ENCODE measurements at places on chromosomes 7 and 10.

- no peaks in the 10 kb centered on the region for H3K27me3 ChIP-seq
- peaks cover 6% of the 10 kb centered on the region for H3K36me3 ChIP-seq
- no peak for DNase-seq
These were observed 151.6 kb downstream of the SND1 start for GRCh38 chr7:127803626-127804025.

- peak overlapping the region; percentile 97 for H3K27ac ChIP-seq
- H3K4me3 ChIP-seq: no peak overlapping the region
- peaks cover 98% of the 10 kb centered on the region for H3K4me1 ChIP-seq
- H3K36me3 ChIP-seq: peaks cover 6% of the 10 kb centered on the region
- no peaks in the 10 kb centered on the region for H3K27me3 ChIP-seq
- DNase-seq: no peak
These were observed 28.6 kb downstream of the EEPD1 start for GRCh38 chr7:36181668-36182067.

GRCh38 chr7:90269163-90269562 lies 24.2 kb downstream of the CFAP69 start:
- no peak for DNase-seq
- no peak overlapping the region for H3K4me3 ChIP-seq
- H3K4me1 ChIP-seq: no peaks in the 10 kb centered on the region
- H3K36me3 ChIP-seq: no peaks in the 10 kb centered on the region

GRCh38 chr10:1243486-1244234 lies 187.5 kb downstream of the WDR37 start:
- no peak for DNase-seq
- no peaks in the 10 kb centered on the region for H3K4me1 ChIP-seq
- H3K27ac ChIP-seq: no peak overlapping the region
- H3K36me3 ChIP-seq: no peaks in the 10 kb centered on the region
- no peaks in the 10 kb centered on the region for H3K27me3 ChIP-seq

DNA sequence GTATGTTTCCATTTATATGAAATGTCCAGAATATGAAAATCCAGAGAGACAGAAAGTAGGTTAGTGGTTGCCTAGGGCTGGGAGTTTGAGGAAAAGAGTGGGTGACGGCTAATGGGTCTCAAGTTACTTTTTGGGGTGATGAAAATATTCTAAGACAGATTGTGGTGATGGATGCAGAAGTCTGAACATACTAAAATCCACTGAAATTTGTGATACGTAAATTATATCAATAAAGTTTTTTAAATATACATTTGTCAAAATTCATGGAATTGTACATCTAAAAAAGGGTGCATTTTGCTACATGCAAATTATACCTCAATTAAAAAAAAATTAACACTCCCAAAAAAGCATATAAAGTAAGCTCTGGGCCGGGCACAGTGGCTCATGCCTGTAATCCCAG lies 9.4 kb downstream of the DDIT4 start:
- DNase-seq: peak; percentile 17
- no peaks in the 10 kb centered on the region for H3K36me3 ChIP-seq
- H3K4me3 ChIP-seq: no peak overlapping the region

DNA sequence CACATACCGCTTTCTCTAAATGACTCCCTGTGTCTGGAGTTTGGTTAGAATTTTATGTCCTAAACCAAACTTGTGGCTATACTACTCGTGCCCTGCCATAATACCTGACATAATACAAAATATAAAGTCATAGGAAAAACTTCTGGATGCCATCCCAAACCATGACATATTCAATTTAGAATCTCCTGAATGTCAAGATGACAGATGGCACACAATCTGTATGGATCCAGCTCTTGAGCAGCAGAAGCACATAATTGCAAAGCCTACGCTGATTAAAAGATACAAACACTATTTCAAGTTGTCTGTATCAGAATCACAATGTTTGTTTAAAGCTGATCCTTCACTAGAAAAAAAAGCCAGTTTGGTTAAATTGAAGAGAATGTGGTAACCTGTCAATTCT lies 22.4 kb upstream of the CDC14C start:
- no peaks in the 10 kb centered on the region for H3K4me1 ChIP-seq
- no peaks in the 10 kb centered on the region for H3K27me3 ChIP-seq
- no peak for DNase-seq
- H3K4me3 ChIP-seq: no peak overlapping the region
- H3K36me3 ChIP-seq: no peaks in the 10 kb centered on the region
